ENCODE measurements at places on chromosomes 1 and 21.
A peak's percentile ranks its signal among the peaks of the same experiment; 100 is the strongest.

GRCh38 chr1:109777980-109778625 lies 14.4 kb upstream of the EPS8L3 start:
- DNase-seq, result no peak

DNA sequence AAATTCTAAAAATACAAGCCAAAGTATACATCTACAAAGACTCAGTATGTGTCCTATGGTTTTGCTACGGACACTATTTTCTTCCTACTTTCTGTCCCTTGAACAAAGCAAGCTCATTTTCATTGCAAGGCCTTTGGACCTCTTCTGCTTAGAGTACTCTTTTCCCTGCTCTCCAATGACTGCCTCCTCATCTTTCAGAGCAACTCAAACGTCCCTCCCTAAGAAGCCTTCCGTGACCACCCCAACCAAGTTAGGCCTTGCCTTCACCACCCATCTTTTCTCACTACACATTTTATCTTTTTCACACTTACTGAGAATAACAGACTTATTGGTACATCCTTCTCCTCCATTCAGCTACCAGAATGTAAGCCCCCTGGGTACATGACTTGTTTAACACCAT lies 39.9 kb downstream of the ENAH start:
- no peak for DNase-seq

DNA sequence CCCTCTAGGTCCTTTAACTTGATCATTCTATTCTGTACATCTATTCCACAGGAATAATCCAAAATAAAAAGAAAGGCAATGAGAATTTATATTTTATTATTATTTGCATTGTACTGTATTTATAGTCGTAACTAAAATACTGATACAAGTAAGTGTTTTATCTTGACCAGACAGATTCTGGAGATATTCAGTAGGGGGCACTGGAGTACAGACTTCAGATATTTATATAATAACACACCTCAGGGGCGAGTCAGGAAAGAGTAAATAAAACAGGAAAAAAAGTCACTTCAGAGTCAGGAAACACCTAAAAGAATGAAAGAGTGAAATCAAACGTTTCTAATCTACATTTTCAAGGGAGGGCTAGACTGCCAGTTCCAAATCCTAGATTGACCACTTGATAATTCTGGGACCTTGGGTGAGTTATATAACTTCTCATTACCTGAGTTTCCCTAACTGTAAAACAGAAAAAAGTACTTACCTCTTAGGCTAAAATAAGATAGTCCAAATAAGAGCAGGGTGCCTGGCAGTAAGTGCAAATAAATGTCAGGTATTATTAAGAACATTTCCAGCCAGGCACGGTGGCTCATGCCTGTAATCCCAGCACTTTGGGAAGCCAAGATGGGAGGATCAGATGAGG lies 31.1 kb upstream of the MTF1 start:
- DNase-seq, result peak; percentile 21

DNA sequence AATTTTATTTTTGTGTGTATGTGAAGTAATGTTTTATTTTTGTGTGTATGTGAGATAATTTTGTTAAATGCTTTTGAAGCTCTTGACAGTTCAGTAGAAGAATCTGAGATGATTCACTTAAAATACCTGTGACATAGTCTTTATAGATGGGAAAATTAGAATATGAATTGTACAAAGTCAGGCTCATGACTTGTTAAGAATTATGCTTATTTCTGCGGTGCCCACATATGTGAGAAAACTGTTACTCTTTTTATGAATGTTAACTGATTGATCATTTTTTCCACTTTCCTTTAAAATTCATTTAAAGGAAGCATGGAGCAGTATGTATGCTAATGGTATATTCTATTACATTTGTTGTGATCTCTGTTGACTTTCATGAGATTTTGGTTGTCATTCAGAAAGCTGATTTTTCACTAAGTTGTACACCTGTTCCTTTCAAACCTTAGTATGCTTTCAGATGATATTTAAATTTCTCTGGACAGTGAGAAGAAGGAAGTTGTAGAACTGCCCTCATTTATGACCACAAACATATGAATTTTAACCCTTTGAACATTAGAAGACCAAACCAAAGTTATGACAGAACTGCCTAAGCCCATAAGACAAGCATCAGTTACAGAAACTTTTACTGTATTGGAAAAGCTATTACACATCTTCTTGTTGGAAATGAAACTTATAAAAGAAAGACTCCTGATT lies 110.1 kb downstream of the POU2F1 start:
- peak; percentile 28 for DNase-seq

GRCh38 chr1:68278221-68278620 lies 45.9 kb upstream of the WLS start:
- no peak for DNase-seq
